ENCODE measurements at places on chromosomes 7 and 10. TPM values are rescaled to one million over a fixed set of nuclear protein-coding genes. Genes with fewer than 3 reads are reported as not detected.

DNA sequence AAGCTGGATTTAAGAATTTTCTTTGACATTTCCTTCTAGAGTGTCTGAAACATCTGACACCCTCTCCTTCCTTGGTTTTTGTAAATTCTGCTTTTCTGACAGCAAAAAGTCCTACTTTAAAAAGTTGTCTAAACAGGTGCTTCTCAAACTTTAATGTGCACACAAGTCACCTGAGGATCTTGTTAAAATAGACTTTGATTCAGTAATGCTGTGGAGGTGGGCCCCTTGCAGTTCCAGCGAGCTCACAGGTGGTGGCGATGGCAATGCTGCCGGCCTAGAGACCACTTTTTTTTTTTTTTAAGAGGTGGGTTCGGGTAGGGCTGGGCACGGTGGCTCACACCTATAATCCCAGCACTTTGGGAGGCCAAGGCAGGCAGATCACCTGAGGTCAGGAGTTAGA is 77.1 kb downstream of the ABCC2 start:
- no peak for DNase-seq

DNA sequence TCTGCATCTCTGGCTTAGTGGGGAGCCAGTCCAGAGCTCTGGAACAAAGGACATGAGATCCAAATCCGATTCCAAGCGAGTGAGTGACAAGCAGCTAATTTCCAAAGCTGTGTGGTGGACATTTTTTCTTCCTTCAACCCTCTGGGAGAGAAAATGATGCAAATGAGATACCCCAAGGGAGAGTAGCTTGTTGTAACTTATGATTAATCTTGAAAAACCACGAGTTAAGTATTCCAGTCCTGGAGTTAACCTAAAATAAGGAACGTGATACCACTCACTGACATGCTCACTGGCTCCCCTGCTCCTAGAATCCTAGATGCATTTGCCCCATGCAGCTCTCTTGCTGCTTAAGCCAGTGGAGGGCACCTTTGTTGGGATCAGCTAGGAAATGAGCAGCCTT is 116.0 kb upstream of the HABP2 start:
- no peak for DNase-seq

GRCh38 chr7:132109769-132110168 is 466.5 kb downstream of the PLXNA4 start:
- DNase-seq = no peak

DNA sequence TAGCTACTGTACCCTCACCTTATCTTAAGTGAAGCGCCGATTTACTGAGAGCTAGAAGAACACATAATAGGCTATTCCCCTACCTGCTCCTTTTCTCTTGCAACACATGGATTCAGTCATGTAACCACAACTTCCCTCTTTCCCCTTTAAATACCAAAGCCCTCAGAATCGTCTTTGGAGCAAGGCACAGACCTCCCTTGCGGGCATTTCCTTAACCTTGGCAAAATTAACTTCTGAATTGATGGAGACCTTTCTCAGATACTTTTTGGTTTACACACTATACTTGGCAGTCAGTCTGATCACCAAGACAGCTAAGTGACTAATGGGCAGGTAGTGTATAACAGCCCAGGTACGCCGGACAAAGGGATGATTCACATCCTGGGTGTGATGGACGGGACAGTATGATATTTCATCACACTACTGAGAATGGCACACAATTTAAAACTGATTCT is 72.7 kb upstream of the SEC61G start:
- DNase-seq = no peak

- no peak for DNase-seq
Observed at GRCh38 chr10:126090911-126091728, 194.8 kb downstream of the FANK1 start.

- no peak for DNase-seq
Observed at GRCh38 chr10:52678611-52679010, 94.0 kb downstream of the MBL2 start.

GRCh38 chr7:101402081-101402779 is 39.6 kb downstream of the COL26A1 start:
- DNase-seq = no peak

DNA sequence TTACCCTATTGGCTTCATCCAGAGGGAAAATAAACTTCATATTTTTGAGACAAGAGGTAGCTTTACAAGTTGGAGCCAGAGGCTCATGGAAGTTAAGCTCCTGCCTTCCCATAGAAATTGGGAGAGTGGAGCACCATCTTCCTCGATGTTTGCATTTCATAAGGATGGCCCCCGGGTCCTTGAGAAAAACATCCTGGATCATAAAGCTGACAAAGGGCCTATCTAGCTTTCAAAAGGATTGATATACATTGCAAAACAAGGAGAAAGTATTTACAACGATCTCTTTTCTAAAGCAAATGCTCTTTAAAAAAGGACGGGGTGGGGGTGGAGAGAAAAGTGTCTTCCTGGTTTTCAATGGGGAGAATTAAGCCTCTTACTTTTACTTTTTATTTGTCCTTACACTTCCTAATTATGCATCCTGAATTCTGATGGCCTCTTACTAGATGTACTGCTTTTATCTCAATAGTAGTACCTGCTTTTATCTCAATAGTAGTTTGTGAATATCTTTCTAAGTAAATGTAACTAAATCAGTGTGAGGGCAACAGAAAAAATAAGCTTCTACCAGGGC is 65.6 kb downstream of the PTPRZ1 start:
- DNase-seq = no peak

- peak; percentile 48 for DNase-seq
Observed at GRCh38 chr10:88389456-88389855, 193.7 kb downstream of the RNLS start.

GRCh38 chr7:22563032-22563501 is 63.1 kb upstream of the STEAP1B start:
- DNase-seq = no peak

DNA sequence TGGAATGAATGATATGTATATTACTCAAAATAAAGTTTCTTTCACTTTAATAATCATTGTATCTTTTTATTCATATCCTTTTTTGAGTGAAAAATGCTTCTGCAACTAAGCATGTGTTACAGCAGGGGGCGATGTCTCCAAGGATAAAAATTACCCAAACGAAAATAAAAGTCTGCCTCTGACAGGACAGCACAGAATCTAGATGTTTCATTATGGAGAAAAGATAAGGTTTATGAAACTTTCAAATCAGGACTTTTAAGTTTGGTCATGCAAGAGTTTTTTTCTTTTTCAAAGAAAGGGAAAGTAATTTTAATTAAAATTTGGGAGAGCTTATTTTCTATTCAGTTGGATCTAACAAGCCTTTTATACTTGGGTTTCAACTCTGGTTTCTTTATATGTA is 48.4 kb downstream of the TES start:
- peak; percentile 19 for DNase-seq

DNA sequence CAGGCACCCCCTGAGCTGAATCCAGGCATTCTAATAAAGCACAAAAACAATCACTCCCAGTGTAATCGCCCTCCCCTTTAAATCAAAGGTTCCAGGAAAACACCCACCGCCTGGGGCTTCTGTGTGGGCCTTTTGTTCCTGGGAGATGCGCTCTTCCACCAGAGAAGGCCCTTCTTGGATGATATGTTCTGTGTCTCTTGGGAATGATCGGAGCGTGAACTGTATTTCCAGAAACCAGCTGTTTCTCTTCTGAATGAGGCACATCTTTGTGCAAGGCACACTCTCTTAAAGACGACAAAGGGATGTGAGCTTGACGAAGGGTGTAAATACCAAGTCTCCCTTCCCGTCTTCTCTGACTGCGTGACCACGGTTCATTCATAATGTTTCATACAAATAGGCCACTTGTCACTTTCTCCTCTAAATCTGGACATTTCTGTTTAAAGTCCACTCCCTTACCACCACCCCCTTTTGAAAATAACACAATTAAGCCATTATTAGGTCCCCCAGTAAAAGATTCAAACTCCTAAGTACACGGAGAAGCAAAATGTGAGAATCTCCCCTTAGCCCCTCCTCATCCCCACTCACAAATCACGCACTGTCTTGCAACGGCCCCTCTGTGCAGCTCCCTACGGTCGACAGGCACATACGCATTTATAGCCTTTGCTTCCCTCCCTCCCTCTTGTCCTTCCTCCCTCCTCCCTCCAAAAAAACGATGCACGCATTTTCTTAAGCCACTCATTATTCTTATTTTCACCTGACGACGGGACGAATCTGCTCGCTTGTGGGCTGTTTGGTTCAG is 45.6 kb upstream of the ENO4 start:
- no peak for DNase-seq

DNA sequence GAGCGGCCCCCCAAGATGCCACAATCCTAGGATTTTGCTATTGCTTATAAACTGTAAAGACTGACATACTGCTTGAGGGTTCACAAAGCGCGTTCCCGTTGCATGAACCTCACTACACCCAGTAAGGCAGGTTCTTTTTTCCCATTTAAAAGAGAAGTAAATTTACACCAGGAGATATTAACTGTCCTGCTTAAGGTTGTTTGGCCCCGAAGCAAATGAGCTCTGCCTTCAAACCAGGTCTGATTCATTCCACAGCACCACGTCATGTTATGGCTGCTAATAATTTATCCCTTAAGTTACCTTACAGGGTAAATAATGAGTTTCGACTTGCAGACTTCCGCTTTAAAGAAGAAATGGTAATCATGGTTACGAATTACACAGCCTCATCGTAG is 559 bp upstream of the FKBP14 start:
- DNase-seq = peak; percentile 32

GRCh38 chr10:49076319-49076718 is 39.0 kb downstream of the VSTM4 start:
- DNase-seq = no peak

- no peak for DNase-seq
Observed at GRCh38 chr7:110337646-110338045, 753.3 kb upstream of the LRRN3 start.

- DNase-seq = no peak
Observed at GRCh38 chr10:852386-852785, 79.1 kb downstream of the LARP4B start.

DNA sequence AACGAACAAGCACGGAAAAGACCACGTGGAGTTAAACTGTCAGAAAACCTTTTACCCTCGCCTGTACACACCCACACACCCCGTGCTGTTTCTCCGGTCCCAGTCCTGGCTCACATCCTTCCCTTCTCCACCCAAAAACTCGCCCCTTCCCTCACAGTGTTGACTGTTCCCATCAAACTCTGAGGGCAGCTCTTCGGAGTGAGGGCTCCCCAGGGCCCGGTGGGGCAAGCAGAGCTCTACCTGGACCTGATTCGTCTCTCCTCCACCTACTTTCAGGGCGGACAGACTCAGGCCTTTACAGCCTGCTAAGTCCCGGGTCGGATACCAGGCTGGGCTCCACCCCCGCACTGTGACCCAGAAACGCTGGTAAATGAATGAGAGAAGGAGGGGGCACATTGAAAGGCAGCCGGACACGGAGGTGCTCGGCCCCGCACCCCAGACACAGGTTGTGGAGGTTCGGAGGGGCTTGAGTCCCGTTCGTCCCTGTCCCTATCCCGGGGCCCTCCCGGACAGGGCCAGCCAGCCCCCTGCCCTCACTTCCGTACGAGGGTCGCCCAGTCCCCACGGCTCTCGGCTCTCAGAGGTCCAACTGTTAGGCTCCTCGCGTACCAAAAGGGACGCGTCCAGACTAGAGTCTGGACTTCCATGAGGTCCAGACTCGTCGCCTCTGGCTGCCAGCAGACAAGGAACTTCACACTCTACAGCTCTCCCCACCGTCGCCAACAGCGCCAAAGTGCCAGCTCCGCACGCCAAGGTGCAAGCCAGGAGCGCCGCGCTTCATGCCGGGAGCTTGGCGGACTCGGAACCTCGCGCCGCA is 31.7 kb upstream of the ASL start:
- peak; percentile 41 for DNase-seq

DNA sequence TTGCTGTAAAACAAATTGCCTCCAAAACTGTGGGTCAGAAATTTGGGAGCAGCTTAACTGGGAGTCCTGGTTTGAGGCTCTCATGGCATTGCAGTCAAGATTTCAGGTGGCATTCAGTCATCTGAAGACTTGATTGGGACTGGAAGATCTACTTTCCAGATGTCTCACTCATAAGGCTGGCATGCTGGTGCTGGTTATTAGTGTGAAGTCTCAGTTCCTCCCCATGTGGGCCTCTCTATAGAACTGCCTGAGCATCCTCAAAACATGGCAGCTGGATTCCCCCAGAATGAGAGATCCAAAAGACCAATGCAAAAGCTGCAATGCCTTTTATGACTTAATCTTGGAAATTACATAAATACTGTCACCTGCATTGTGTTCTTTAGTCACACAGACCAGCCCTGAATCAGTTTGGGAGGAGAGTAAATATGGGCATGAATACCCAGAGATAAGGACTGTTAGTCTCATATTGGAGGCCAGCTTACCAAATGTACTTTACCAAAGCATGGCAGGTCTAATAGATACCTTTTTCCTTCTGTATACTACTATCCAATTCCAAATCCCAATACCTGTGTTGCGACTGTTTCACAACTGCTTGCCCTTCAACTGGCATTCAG is 6.5 kb upstream of the HERPUD2 start:
- DNase-seq = no peak

CYP2C8 gene
- total RNA-seq = 40.3 TPM

CUTC gene
- 17.5 TPM for total RNA-seq

GJD4 gene
- total RNA-seq = not detected

ABCB1 gene
- total RNA-seq = 181 TPM

ZNHIT1 gene
- 92.6 TPM for total RNA-seq

GNAT3 gene
- 1.2 TPM for total RNA-seq

CHN2 gene
- 24.7 TPM for total RNA-seq

SPDYE8 gene
- not detected for total RNA-seq

DIP2C gene
- 31.5 TPM for total RNA-seq

Data from mucosa of gallbladder (tissue), 1 donor.